Renal cortex interstitium (tissue), 15 donors: ENCODE measurements at places on chromosomes 2 and 18.

- no peak for DNase-seq
Observed at GRCh38 chr18:68489013-68489792, 225.7 kb downstream of the TMX3 start.

- DNase-seq: no peak
Observed at GRCh38 chr2:9991829-9992273, 40.4 kb downstream of the GRHL1 start.

GRCh38 chr2:156329927-156330726 is 2.4 kb downstream of the NR4A2 start:
- no peak for DNase-seq

DNA sequence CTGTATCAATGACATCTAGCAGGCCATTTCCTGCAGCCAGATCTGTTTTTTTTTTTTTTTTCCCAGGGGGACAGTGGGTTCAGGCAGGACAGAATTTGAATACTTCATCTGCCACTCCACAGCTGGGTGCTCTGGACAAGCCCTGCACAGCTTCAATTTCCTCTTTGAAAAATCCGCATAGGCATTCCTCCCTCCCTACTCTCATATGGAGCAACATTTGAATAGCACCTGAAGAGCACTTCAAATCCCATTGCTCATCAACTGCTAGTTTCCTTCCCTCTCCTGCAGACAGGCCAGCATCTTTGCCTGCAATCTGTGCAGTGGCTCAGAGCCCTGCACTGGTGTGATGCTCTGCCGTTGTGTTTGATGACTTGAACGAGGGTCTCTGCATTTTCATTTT is 326.3 kb downstream of the TSN start:
- no peak for DNase-seq

- no peak for DNase-seq
Observed at GRCh38 chr2:182915369-182916326, 49.2 kb upstream of the FRZB start.

GRCh38 chr18:6784046-6784445 is 54.5 kb downstream of the ARHGAP28 start:
- no peak for DNase-seq

- no peak for DNase-seq
Observed at GRCh38 chr18:50560681-50561629, 1.1 kb downstream of the MAPK4 start.

GRCh38 chr2:217475101-217475500 is 527.7 kb downstream of the TNS1 start:
- DNase-seq: no peak

GRCh38 chr2:106026271-106027190 is 167.6 kb downstream of the UXS1 start:
- no peak for DNase-seq

DNA sequence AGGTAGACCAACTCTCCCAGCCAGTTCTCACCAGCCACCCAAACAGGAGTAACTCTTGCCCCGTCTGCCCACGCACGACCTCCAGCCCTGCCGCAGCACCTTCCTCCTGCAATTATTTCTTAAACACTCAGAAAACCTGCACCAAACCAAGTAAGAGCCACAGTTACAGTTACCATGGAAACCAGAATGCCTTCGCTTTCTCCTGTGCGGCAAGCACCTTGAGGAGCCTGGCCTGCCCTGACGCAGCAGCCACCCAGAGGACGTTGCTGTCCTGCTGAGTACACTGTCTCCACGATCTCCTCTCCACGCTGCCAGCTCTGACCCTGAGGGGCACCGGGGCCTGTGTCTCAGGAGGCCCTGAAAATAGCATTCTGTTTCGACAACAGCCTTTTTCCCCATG is 94.3 kb upstream of the SMIM21 start:
- DNase-seq: no peak

GRCh38 chr2:235804676-235805075 is 310.8 kb downstream of the AGAP1 start:
- DNase-seq: no peak

DNA sequence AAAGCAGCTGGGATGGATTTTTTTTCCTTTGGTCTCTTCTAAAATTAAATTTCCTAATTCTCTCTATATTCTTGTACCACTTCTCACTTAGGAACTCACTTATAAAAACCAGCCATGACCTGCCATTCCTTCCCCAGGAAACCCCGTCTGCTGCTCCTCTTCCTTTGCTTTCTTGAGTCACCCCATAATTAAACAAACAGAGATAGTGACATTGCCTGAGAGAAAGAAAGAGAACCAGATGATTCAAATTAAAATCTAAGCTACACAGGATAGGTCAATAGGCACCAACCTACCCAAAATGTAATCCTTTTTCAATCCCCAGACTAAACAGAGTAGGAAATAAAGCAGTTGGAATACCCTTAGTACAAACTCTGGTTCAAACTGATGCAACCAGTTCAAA is 9.7 kb downstream of the STK39 start:
- DNase-seq: no peak

- no peak for DNase-seq
Observed at GRCh38 chr18:63051928-63052327, 267.6 kb downstream of the BCL2 start.

- DNase-seq: no peak
Observed at GRCh38 chr2:24914713-24915112, 5.3 kb downstream of the ADCY3 start.

- no peak for DNase-seq
Observed at GRCh38 chr2:37854676-37855282, 70.3 kb upstream of the RMDN2 start.
